Activated T-helper 1 cell treated with anti-CD3 and anti-CD28 coated beads, Interleukin-12 subunit alpha, Interleukin-12 subunit beta, Interleukin-2, Interleukin-4 antibody, amounts not matched to agents 30 ng/mL and 10 ng/mL and 1 ng/mL, durations not matched to agents 14 hours and 24 hours and 36 hours (primary cell): ENCODE measurements at places on chromosomes 11 and 22.

DNA sequence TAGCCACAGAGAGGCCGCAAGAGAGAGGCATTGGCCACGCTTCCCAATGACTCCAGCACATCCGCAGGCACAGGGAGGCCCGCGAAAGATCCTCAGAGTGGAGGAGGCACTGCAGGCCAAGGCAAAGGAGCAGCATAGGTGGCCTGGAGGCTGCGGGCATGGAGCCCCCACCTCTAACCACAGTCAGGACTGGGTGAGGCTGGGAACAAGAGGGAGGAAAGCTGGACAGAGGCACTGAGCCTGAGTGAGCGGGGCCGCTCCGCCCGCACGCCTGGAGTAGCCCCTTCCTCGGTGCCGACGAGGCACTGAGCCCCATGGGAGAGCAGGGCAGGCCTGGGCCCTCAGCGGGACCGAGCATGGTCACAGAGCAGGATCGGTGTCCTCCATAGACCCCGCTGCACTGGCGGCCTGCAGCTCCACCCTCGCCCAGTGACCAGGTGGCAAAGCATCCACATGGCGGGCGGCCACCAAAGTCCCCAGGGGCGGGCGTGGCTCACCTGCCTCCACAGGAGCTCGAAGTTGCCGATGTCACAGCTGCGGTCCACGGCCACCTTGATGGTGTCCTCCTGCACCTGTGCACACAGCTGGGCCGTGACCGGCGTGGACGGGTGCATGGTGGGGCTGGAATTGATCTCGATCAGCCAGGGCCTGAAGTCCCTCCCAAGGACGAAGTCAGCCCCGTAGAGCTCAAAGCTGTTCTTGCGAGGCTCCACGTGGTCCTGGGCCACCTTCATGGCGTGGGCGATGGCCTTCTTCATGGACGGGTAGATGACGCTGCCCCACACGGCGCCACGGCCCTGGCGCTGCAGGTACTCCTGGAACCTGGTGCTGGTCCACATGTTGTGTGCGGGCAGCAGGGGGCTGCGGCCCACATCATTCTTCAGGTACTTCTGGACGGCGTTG lies 18.9 kb upstream of the IL17REL start:
- no peak for DNase-seq

DNA sequence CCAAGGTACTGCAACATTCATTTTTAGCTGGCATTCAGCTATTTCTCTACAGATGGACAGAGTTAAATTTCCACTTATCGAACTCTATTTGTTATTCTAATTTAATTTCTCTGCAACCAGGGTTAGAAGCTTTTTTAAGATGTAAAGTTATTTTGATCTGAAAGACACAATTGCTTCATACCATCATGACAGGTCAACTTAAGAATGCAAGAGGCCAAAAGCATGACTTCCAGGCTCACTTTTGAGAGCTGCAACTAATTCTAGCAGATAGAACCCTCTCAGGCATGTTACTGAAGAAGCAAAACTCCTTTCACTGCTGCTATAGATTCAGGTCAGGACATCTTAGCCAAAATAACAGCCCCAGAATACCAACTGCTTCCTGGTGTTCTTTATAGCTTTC lies 86.5 kb upstream of the GALNT18 start:
- DNase-seq = no peak

DNA sequence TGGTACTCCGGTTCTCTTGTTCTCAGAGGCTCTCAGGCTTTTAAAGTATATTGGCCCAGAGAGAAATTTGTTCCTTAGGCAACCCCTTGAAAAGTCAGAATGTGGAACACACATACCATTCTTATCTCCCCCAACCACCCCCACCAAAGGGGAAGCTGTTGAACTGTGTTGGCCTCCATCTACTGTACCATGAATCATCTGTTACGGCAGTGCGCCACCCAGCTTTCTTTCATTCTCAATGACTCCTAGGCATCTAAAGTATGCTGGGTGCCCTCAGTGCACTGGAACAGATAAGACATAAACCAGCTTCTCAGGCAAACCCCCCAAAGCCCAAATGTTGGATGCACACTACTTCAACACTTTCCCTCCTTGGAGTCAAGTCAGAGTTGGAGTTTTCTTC lies 696.2 kb upstream of the TENM4 start:
- DNase-seq = no peak

DNA sequence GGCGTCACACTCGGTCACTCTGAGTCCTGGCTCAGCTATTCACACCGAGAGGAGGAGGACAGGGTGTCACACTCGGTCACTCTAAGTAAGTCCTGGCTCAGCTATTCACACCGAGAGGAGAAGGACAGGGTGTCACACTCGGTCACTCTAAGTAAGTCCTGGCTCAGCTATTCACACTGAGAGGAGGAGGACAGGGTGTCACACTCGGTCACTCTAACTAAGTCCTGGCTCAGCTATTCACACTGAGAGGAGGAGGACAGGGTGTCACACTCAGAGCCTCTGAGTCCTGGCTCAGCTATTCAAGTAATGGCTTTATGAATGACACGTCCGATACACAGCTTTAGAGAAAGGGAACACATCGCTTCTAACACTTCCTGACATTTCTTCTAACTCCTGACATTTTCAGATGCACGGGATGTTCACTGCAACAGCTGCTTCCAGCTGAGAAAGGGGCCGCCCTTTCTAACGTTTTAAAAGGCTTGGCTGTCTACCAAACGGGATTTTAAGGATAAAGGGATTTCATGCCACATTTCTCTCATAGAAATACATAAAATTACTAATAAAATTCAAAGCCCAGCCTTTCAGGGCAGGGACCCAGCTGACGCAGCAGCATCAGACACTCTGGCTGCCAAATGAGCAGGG lies 28.1 kb downstream of the DRD4 start:
- DNase-seq = no peak

- no peak for DNase-seq
Observed at GRCh38 chr11:95498722-95499425, 267.9 kb upstream of the SESN3 start.

DNA sequence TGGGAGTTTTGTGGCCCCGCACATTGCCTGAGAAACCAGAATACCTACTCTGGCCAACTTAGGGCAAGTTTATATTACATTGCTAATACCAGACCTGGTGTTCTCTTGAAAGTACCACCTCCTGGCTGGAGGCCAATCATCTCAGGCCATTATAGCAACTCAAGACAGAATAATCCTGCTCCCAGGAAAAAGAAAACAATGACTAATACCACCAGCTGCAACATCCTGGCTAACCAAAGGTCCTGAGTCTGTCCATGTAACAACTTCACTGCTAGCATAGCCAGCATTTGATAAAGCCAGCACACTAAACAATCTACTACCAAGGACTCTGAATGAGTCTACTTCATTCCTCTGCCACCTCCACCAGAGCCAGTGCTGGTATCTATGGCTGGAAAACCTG lies 1298.7 kb upstream of the CNTN5 start:
- DNase-seq = no peak

GRCh38 chr11:72736452-72737069 lies 15.6 kb downstream of the ARAP1 start:
- DNase-seq = peak; percentile 64

DNA sequence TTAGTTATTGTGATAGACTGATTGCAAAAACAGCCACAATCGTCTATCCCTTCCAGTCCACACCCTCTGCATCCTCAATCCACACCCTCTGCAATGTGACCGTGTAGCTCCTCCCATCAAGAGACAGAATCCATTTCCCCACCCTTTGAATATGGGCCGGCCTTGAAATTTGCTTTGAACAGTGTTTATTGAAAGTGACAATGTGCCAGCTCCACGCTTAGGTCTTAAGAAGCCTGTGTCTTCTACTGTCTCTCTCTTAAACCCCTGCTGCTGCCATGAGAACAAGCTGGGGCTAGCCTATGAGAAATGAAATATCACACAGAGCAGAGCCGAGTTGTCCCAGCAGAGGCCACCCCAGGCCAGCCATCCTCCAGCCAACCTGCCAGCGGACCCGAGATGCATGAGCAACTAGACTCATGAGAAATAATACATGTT lies 22.3 kb upstream of the MICAL2 start:
- no peak for DNase-seq

GRCh38 chr11:123041185-123041584 lies 20.8 kb downstream of the HSPA8 start:
- no peak for DNase-seq

GRCh38 chr22:23107487-23108248 lies 34.1 kb downstream of the RSPH14 start:
- DNase-seq = no peak

- no peak for DNase-seq
Observed at GRCh38 chr11:130146796-130147195, 12.8 kb upstream of the ST14 start.

DNA sequence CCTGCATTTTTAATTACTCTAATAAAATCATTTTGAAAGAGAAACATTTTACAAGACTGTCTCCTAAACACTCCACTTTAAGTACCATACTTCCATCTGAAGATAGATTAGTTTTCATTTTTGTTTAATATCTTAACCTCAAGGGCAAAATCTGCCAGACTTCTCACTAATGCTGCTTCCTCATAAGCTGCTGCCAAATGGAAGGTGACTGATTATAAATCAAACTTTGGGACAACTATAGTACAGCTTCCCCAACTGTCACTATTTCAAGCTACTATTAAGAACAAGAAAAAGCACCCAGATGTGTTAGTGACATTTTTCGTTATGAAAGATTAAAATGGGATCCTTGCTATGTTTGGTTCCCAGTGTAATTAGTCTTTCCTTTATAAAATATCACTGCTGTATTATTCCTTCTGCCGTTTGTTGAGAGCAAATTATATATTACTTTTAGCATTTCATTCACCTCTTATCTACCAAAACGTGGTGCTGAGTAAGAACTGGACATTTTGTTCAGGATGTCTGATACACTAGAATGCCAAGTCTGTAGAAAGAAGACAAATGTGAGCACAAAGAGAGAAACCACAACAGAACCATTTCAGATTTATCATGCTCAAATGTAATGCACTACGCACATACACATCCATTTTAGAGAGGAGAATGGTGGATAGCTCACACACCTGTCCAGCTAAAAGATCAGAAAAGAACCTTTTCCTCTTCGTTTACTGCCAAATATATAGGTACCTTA lies 312.2 kb upstream of the C11orf87 start:
- DNase-seq = no peak

DNA sequence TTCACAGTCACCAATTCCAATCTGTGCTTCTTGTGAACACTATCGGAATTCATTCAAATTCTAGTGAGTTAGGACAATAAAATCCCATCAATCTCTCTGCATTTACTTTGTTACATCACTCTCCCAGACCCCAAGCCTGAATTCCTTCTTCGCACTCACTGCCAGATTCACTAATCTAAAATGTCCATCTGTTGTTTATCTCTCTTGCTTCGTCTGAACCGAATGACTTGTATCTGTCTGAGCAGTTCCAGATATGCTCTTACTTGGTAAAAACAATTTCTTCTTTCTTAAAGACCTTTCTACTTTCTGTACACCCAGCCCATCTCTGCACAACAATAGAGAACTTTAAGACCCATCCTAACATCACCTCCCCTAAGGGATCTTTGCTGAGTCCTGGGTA lies 7.0 kb downstream of the MMP10 start:
- no peak for DNase-seq

DNA sequence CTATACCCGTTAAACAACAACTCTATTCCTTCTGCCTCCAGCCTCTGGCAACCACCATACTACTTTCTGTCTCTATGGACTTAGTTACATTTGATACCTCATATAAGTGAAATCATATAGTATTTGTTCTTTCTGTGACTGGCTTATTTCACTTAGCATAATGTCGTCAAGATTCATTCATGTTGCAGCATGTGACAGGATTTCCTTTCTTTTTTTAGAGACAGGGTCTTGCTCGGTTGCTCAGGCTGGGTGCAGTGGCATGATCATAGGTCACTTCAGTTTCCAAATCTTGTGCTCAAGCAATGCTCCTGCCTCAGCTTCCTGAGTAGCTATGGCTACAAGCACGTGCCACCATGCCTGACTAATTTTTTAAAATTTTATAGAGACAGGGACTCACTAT lies 29.4 kb upstream of the SORL1 start:
- DNase-seq = no peak

DNA sequence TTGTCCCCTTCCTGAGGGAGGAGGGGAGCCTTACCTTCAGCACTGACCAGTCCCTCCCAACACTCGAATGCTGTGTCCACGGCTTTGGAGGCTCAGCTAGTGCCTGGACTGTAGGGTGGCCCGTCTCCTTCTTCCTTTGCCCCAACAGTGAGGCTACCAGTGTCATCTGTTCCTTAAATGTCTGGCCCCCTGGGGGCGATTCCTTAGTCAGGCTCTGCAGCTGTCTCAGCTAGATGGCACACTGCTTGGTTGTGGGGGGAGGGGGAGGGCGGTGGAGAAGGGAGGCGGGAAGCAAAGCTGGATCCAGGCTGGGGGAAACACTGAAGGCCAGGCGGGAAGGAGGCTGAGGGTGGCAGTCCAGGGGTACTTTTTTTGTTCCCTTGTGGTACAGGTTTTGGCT lies at the start of gene IGSF22:
Gene IGSF22, minus strand, starts transcription at position 149 of the 400 bp plus-strand sequence. CDS start 1,952 bp downstream, outside the sequence.
- no peak for DNase-seq

- DNase-seq = no peak
Observed at GRCh38 chr11:6637871-6638270, 17.7 kb downstream of the DCHS1 start.

DNA sequence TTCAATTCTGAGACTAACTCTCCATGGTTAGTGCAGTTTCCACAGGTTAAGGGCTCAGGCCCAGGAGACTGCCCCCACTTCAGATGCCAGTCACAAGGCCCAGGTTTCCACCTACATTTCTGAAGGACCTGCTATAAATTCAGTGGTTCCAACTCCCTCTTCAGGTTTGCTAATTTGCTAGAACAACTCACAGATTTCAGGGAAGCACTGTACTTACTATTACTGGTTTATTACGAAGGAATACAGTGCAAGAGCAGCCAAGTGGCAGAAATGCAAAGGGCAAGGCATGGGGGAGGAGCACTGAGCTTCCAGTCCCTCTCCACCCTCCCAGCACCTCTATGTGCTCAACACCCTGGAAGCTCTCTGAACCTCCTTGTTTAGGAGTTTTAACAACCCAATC lies 39.3 kb upstream of the SPON1 start:
- no peak for DNase-seq

GRCh38 chr11:92869716-92870115 lies 99.7 kb upstream of the MTNR1B start:
- no peak for DNase-seq

DNA sequence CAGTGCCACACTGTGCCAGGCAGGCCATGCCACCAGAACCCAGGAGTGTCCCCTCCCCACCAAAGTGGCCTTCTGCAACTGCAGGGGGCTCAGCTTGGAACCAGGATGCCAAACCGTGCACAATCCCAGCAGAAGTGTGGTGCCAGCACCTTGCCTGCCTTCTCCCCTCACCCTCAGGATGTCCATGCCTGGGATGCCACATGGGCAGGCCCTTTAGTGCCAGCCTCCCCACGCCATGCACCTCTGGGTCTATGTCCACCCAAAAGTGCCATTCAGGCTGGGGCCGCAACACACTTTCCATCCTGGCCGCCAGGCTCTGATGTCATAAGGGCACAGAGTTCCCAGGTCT lies 8.7 kb upstream of the TBC1D22A start:
- DNase-seq = no peak

DNA sequence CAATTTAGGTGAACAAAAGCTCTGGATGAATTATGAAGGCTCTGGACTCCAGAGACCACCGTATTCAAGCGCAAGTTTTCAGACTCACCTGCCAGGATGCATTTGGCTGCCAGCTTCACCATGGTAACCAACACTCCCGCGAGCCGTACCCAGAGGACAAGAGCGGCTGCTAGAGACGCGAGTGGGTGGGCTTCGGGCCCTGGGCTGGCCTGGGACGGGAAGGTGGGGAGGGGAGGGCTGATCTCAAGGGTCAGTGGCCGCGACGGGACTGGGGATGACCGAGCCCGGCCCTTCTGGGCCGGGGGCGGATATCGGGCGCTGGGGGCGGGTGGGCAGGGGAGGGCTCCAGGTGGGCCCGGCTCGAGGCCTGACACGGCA lies 344 bp downstream of the IFT27 start:
- peak; percentile 20 for DNase-seq

GRCh38 chr11:128884054-128884453 lies 7.1 kb upstream of the KCNJ5 start:
- DNase-seq = no peak
